NCI-H2171 (cell line): ENCODE measurements at places on chromosomes 6 and 20.

DNA sequence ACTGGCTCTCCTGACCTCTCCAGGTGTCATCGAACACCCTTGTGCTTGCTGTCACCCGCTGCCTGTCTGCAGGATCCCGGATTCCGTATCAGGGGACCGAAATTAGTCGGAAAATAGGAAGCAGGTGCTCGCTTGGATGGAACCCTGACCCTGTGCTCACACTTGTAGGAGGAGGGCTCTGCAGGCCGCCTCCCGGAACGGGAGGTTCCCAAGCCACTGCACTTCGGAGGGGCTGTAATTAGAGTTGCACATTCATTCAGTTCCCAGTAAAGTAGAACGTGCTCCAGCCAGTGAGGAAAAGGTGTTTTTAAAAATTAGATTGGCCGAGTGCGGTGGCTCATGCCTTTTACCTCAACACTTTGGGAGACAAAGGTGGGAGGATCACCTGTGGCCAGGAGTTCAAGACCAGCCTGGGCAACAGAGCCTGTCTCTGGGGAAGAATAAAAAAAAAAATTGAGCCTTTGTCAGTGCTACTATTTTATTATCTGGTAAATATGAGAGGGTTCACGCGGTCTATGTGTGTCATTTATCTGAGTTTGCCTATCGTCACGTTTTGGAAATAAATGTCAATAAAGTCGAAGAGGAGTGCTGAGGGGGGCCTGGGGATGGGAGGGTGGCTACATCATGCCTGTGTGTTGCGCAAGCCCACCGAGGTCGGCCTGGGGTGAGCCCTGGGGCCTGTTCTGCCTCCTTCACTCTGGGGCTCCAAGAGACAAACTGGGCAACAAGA is 1.5 kb upstream of the GMEB2 start:
- DNase-seq = peak; percentile 86

DNA sequence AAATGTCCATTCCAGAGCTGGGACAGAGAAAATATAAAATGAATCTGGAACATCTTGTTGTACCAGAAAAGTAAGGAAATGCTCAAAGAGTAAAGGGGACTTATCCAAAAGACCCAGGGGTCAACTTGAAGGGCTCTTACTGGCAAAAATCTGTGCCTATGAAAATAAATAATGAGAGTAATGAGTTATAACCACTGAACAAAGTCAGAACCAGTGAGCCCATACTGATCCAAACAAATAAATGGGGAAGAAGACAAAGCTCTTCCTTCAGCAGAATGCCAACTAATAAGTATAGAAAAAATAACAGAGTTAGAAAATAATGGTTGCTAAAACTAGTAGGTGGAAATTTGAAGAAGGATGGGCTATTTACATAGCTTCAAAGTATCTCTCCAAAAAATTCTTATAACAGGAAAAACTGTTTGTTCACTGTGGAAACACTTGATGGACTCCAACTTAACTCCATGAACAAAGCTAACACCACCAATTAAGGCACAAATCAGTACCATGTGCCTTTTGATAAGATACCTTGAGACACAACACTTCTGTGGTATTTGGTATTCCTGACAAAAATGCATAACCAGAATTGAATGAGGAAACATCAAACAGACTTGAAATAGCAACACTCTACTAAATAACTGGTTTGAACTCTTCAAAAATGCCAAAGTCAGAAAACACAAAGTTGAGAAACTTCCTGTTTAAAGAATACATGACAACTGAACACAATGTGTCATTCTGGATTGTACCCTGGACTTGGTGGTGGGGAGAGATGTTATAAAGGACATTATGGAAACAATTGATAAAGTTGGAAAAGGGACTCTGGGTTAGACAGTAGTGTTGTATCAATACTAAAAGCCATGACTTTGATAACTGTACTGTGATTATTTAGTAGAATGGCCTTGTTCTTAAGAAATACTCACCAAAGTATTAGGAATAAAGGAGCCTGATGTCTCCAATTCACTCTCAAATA is 197.5 kb downstream of the ISM1 start:
- DNase-seq = no peak

DNA sequence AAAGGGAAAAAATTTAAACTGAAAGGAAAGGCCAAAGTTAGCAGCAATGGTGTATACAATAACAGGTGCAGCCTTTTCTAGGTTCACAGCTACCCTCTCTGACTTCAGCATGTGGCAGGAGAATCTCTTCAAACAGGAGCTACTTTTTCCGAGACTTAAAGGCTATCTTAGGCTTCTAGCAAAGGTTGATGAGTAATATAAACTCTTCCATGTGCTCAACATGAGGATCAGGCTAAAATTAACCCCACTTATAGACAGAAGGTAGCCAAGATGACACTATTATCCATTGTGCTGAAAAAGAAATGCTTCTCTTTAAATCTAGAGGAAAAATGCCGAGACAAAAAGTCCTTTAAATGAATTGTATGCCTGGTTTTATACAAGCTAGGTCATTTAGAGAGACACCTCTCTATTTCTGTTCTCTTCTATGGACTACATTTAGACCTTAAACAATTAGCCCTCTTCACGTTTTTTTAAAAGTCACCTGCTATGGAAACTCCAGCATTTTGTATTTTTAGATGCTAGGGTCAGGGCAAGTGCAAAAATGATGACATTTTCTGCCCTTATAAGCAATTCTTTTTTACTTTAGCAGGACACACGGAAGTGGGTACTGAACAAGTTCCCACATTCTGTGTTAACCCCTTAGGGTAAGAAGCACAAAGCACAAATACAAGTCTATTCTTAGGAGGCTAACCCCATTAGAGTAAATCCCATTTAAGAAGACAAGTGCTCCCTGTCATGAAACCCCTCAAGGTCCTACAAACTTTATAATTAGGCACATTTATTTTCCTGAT is 216.8 kb upstream of the CITED2 start:
- DNase-seq = no peak

- no peak for DNase-seq
Measured at GRCh38 chr6:81962198-81962597, 209.7 kb upstream of the TENT5A start.

DNA sequence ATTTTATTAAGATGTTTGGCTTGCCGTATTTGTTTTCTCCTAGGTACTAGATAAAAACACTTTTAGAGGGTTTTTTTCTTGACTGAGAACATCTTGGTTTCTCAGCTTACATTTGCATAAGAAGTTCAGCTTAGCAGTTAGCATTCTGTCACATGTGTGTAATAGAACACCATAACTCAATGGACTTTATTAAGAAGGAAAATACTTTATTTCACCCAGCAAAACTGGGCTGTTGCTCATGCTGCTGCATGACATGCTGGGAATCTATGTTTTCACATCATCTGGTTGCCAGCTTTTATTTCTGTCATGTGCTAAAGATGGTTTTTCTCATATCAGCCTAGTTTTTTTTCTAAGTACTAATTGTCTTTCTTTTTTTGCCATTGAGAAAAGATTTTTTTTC is 144.6 kb downstream of the UTRN start:
- no peak for DNase-seq

GRCh38 chr6:37551867-37552266 is 52.2 kb upstream of the CCDC167 start:
- DNase-seq = no peak

- DNase-seq = no peak
Measured at GRCh38 chr20:34627458-34627857, 49.4 kb downstream of the PIGU start.

- DNase-seq = no peak
Measured at GRCh38 chr20:8057871-8058270, 38.3 kb upstream of the TMX4 start.

DNA sequence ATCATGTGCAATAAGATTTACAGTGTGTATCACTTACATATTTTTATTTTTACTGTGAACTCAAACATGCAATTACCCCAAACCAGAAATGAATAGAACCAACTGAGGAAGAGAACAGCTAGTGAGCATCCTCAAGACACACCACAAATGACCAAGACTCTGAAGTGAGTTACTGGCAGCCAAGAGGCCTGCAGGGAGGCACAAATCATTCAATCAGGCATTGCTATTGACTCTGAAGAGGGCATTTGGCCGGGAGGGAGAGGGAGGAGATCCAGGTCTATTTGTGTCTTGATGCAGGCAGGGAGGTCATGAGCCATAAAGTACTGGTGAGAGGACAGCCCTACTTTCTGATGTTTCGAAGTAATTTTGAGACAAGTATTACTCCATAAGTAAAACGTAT is 257.7 kb downstream of the BCKDHB start:
- no peak for DNase-seq

DNA sequence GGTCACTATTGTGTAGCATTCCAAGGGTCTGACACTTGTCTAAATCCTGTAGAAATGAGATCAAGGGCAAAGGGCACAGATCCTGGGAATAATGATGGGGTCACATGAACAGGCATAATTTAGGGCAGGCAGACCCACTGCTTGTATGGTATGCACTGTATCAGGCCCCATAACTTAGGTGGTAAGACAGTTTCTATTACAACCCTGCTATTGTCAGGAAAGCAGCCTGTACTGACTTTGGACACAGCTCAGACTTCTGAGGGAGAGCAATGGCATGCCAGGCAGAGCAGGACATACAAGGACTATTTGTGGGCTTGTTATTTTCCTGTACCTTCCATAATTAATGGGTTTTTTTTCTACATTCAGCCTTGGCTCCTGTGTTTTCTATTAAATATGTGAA is 286.8 kb downstream of the PKHD1 start:
- no peak for DNase-seq

DNA sequence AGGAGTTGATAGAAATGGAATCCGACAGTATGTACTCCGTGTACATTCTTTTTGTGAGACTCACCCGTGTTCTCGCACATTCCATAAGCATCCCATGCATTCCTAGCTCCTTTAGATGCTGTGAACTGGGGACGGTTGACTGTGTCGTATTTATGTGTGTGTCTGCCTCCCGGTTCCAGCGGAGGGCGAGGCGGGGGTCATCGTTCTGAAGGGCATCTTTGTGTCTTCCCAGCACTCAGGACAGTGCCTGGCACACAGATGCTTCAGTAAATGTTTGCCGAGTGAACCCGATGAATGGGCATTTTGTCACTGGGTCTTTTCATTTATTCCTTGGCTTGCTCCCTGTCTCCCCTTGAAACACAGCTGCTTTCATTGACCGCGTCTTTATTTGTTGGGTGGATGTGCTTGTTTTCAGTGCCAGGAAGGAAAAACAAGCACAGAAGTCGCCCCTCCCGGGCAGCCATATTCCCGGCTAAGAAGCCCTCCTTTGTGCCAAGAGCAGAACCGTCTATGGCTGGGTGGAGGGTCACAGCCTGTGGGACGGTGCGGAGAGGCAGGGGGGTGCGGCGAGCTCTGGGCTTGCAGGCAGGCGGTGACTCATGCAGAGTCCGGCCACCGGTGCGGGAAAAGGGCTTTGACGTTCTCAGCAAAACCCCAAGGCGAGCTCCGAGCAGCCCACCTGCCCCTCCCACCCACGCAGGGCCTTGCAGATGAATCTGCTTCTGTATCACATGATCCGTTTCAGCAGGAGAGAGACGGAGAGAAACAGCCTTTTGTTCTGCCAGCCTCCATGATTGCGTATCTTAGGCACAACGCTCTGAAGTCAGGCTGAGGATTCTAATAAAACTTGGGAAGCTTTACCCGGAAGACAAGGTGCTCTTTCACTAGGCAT is 11.2 kb upstream of the PSMG4 start:
- DNase-seq = no peak

DNA sequence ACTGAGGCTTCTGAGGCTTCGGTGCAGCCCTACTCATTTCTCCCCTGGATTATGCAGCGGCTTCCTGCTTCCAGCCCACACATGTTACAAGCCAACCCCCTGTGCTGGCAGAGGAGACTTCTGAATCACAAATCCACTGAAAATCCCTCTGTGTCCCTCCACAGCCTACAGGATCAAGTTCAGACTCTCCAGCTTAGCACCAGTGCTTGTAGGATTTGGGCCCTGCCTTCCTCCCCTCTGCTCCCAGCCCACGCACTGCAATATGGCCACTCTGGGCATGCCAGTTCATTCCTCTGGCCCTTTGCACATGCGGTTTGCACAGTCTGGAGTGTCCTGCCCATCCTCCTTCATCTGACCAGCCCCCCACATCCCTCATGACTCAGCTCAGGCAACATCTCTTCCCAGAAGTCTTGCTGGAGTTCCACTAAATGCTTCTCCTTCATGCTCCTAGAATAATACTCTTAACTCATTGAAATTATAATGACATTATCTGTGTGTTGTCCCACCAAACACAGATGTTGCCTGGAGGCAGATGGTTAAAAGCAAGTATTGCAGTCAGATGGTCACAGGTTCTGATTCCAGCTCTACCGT is 15.9 kb upstream of the MDGA1 start:
- DNase-seq = no peak

- DNase-seq = no peak
Measured at GRCh38 chr20:4502756-4503155, 219.0 kb upstream of the PRND start.

GRCh38 chr6:20227350-20227749 is 15.1 kb upstream of the MBOAT1 start:
- no peak for DNase-seq

DNA sequence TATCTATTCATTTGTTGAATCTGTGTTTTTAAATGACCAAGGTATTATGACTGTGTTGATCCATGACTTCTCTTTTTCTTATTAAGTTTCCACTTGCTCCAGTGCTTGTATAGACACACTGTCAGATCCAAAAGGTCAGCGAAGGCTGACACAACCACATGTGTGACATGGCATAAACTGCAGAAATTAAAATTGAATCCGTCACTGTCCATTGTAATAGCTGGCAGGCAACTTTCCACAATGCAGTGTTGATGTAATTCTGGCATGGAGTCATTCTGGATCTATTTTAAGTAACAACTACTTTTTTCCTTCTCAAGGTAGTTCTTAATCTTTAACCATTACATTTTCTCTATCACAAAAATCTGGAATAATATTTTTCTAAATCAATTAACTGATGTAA is 145.3 kb downstream of the AIG1 start:
- no peak for DNase-seq

GRCh38 chr6:73943930-73944652 is 248.1 kb downstream of the CD109 start:
- no peak for DNase-seq

- DNase-seq = no peak
Measured at GRCh38 chr6:117174835-117175360, 90.5 kb upstream of the VGLL2 start.

DNA sequence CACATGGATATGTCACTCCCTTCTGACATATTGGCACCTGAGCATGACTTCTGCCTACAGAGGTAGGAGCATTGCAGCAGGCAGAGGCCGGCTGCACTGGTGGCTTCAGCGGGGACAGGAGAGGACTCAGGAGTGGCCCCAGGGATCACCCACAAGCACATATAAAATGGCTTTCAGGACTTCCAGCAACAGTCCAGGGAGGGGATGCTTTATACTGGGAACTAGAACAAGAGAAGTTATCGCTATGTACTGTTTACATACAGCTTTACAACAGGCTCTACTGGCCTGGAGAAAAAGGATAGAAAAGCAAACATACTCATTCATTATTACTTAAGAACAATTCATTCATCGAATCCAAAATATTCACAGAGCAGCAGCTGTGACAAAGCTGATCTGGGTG is 337.8 kb downstream of the THBS2 start:
- no peak for DNase-seq

- DNase-seq = no peak
Measured at GRCh38 chr6:134288538-134289203, 29.2 kb downstream of the SGK1 start.
